ENCODE measurements at places on chromosomes 6 and 20.
A peak's percentile ranks its signal among the peaks of the same experiment; 100 is the strongest.

GRCh38 chr20:22577515-22578220 lies 6.7 kb downstream of the FOXA2 start:
- no peak for DNase-seq

GRCh38 chr20:37123441-37123840 lies 27.6 kb upstream of the RBL1 start:
- DNase-seq = no peak

- no peak for DNase-seq
These were observed 160.6 kb downstream of the IBTK start for GRCh38 chr6:82086944-82087343.

GRCh38 chr20:36061754-36062153 lies 92.8 kb upstream of the EPB41L1 start:
- DNase-seq = peak; percentile 76

GRCh38 chr20:33825340-33826269 lies 14.5 kb downstream of the CHMP4B start:
- no peak for DNase-seq

DNA sequence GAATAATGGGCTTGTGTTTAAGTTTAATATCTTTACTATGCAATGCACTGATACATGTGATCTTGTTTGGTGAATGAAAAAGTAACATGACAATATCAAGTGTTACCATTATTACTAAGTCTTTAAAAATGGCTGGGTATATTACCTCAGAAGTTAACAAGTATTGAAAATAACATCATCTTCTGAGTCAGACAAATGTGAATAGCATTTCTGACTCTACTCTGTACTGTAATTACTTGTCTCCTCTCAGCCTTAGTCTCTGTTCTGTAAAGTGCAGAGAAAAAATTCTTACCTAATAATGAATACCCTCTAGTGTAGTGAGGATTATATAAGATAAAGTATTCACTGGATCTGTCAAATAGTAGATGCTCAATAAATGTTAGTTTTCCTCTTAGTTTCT lies 47.0 kb upstream of the GCLC start:
- no peak for DNase-seq

DNA sequence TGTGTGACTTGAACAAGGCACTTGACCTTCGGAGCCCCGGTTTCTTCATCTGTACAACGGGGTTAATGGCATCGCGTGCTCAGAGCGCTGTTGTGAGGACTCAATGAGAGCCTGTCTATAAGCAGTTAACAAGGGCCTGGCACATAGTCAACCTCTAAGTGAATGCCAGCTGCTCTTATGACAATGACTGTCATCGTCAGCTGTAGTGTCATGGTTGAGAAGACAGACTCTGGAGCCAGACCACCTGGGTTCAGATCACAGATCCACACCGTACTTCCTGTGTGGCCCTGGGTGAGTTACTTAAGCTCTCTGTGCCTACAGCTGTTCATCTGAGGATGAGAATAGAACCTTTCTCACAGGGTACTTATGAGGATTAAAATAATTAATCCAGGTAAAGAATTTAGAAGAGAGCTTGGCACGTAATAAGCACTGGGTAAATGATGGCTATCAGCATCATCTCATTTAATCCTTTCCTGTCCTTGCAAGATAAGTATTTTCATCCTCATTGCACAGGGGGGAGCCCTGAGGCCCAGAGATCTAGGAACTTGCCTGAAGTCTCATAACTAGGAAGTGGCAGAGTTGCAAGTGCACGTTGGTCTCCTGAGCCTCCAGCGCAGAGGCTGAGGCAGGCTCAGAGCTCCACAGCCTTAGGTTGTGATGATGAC lies 105.3 kb downstream of the EYA2 start:
- DNase-seq = no peak

- DNase-seq = peak; percentile 78
These were observed 259.0 kb downstream of the SYNE1 start for GRCh38 chr6:152378169-152378568.

- peak; percentile 51 for DNase-seq
These were observed at the start of gene BFSP1 for GRCh38 chr20:17530716-17531664. Gene BFSP1 (minus strand): TSS chr20:17531379. CDS start chr20:17531329, 50 bp downstream.

GRCh38 chr20:60131375-60131774 lies 173.2 kb downstream of the CDH26 start:
- no peak for DNase-seq

GRCh38 chr6:47203266-47203937 lies 106.3 kb downstream of the TNFRSF21 start:
- DNase-seq = no peak

DNA sequence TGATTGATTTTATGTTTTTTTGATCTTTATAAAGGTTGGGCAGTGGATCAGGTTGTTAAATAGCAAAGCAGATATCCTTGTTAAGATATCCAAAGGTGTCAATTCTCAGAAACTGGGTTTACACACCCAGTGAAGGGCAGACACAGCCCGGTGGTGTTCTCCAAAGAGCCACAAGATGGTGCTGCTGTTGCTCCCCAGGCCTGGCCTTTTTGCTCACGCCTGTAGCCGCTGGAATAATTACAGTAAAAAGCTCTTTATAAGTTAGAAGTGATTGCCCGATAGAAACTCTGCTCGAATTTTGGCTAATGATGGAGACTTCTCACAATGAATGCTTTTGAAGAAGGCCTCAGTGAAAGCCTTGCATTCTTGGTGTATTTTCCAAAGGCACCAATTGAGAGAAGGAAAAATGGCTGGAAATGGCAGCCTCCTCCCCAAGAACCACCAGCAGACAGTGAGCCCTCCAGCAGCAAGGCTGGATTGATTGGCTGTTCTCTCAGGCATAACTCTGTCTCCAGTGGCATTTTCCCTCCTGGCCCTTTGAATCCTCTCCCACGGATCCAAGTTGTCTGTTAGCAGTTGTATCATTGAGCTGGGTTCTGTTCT lies 120.5 kb upstream of the CHD6 start:
- peak; percentile 42 for DNase-seq

DNA sequence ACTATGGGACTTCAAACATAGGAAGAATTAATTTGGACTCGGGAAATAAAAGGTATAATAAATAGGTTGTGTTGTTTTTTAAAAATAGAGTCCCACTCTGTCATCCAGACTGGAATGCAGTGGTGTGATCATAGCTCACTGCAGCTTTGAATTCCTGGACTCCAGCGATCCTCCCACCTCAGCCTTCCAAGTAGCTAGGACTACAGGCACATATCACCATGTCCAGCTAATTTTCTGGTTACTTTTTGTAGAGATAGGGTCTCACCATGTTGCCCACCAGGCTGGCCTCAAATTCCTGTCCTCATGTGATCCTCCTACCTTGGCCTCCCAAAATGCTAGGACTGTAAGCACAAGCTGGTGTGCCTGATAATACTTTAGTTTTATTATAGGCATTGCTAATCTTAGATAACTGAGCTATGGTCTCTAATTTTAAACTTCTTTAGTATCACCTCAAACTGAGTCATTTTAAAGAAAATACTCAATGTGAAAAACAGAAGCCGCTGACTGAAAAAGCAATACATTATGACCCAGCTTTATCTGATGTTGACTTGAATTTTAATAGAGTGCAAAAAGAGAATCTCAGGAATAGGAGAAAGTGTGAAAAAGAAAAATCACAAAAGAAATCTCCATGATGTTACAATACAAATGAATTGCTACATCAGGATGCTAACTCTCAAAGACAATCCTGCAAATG lies 251.0 kb downstream of the RNGTT start:
- DNase-seq = no peak

GRCh38 chr6:15336900-15337560 lies 91.2 kb downstream of the JARID2 start:
- no peak for DNase-seq

DNA sequence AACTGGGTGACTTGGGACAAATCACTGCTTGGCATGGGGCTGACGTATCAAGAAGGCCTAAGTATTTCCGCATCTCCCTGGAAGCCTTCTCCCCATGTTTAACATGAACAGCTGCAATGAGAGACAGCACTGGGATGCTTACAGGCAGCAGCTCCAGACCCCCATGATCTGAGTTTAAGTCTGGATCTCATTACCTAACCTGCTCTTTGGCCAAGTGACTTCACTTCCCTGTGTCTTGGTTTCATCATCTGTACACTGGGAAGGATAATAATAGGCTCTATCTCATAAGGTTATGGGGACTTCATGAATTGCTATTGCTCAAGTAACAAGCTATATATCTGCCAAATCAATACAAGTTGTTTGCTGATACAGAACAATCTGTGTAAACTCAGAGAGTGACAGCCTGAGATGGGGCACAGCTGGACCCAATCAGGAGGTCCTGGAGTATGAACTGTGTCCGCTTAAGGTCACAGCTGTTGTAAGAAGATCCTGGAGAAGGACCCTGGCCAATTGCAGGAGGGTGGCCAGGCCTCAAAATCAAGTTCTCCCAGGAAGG lies 56.0 kb downstream of the TGM2 start:
- DNase-seq = peak; percentile 87

DNA sequence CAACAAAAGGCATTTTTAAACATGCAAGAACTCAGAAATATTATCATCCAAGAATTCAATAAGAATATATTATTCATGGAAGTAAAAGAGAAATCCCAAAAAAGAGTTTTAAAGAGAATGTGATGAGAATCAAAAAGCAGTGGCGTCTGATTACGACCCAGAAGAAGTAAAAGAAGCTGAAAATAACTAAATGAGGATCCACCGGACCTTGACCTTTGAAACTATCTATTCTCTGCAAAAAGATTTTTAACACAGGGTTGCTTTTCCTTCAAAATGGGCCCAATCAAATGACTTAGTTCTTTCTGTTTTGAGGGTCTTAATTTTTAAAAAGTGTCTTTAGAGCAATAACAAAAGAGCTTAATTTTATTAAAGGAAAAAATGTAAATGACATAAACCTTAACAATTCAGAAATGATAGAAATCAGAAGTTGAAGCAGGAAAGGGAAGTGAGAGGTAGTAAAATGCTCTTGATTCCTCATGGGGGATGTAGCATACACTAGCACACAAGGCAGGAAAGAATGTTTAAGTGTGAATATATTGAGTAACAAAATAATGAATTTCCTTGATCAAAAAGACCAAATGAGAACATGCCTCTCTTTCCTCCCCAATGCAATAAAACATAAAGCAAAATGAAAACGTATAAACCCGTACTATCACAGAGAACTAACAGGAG lies 223.1 kb upstream of the PRDM1 start:
- no peak for DNase-seq

- DNase-seq = peak; percentile 26
These were observed 44.7 kb upstream of the MICB start for GRCh38 chr6:31453259-31453658.

DNA sequence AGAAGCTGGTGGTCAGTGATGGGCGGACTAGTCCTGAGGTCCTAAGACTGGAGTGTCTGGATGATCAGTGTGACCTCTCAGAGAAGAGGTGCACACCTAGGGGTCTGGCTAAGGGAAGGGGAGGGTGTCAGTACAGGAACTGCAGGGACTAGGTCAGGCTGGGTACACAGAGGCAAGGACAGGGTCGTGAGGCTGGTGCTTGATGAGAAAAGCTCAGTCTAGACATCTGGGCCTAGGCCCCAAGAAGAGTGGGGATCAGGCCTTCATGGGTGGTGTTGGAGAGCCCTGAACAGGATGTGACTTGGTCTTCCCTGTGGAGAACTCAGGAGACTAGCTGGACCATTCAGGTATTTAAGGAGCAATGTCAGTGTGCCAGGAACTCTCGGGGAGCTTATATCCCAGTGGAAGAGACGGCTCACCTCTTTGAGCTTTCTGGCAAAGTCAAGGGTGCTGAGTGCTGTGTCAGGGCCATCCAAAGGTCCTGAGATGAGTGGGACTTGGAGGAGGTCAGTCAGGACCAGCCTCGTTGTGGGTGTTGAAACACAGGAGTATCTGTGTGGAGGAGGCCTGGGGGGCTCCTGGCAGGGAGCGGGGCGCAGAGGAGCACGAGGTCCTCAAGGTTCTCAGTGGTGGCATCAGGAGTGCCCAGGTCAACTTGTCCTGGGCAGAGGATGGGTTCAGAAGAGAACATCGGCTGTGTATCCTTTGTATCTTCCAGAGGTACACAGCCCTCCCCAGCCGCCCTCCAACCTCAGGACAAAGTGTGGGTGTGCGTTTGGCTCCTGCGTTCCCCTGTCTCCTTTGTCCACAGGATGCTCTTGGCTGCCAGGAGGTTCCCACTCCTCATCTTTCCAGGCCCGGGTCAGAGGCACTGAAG lies 13.3 kb upstream of the MYT1 start:
- DNase-seq = no peak

DNA sequence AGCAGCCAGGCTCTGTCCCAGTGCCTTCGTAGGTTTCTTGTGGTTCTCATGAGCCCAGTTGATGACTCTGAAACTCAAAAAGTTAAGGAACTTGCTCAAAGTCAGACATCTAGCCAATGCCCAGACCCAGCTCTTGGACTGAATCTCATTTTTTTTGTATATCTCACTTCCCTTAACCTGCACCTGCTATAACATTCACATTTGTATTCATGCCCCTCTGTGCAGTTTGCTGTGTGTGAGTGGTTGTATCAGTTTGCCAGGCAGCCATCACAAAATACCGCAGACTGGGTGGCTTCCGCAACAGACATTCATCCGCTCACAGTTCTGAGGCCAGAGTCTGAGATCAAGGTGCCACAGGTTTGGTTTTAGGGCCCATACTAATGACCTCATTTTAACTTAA lies 49.9 kb downstream of the IPCEF1 start:
- DNase-seq = no peak

GRCh38 chr6:35086636-35087360 lies 54.3 kb downstream of the TCP11 start:
- DNase-seq = no peak

GRCh38 chr6:28402197-28402596 lies 2.6 kb upstream of the ZSCAN12 start:
- no peak for DNase-seq

DNA sequence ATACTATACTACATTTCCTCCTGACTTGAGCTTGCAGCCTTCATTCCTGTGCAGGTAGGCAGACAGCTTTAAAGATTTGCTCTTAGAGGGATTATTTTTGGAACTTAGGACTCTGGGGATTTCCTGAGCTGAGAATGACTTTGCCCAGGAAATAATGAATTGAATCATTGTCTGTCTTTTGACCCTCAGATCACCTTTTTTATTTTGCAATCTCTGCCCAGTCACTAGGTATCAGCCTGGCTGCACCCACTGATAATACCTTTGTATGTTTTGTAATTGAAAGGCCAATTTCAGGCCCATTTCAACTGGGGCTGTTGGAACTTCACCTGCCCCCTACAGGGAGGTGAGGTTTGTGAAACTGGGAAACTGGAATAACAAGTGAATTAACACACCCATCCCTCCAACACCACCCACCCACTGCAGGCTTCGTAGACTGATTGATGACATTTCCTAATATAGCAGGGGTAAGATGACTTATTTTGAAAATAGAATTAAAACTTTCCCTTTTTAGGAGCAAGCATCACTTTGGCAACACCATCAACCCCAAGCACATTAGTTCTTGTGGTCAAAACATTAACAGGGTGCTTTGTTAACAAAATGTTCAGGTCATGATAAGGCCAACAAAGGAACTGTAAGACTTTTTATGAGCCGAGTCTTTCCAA lies 157.1 kb upstream of the CENPW start:
- DNase-seq = no peak

DNA sequence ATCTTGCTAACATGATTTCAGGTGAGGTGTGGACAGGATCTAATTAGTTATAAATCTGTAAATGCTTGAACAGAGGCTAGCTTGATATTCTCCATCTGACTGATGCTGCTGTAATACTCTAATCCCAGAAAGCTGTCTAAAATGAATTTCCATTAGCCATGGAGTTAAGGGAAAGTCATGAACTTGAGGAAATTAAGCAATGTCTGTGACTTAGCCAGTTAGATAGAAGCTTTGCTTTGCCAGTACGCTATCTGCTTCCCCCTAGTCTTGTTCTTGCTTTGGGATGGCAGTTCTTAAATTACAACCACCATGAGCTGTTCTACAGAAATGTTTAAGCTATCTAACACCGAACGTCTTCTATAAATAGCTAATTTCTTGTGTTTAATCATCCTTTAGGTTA lies 195.7 kb downstream of the PRL start:
- DNase-seq = no peak

Measured in AG10803 (cell line).